ENCODE measurements at places on chromosomes 6 and 20.

- DNase-seq = peak; percentile 29
These were observed 33.4 kb upstream of the SLC22A1 start for GRCh38 chr6:160088069-160088783.

DNA sequence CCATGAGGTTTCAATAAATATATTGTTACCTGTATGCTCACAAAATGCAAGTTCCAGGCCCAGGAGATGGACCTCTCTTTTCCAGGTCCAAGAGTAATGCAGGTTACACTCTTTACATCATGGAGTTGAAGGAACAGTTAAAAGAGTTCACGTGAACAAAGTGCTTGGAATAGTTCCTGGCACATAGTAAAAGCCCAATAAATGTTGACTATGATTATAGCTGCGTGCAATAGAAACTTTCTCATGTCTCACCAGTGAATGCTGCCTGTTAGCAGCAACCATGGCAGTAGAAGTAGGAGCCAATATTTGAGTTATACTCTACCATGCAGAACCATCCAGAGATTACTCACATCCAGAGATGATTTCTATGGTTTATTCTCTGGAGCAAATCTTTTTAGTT is 707.5 kb downstream of the DHX35 start:
- no peak for DNase-seq

- no peak for DNase-seq
These were observed 113.9 kb upstream of the SLC35B3 start for GRCh38 chr6:8549074-8549790.

DNA sequence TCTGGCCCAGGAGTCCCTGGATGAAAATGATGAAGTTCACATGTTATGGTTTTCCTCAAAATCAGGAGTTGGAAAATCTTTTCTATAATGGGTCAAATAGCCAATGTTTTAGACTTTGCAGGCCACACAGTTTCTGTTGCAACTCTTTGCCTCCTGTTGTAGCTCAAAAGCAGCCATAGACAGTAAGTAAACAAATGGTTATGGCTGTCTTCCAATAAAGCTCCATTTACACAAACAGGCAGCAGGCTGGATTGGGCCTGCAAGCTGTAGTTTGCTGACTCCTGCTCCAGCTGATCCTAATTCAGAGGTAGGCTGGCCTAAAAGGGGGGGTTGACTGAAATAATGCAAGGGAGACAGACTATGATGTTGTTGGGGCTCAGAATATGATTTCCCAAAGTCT is 33.0 kb downstream of the METTL24 start:
- DNase-seq = no peak

GRCh38 chr6:55874316-55874715 is 1.1 kb downstream of the BMP5 start:
- no peak for DNase-seq

GRCh38 chr6:40706178-40706577 is 119.0 kb upstream of the LRFN2 start:
- DNase-seq = no peak

GRCh38 chr6:32941214-32941768 is 463 bp upstream of the HLA-DMB start:
- DNase-seq = peak; percentile 69

- no peak for DNase-seq
These were observed 2.1 kb downstream of the KIAA0319 start for GRCh38 chr6:24643920-24644319.

GRCh38 chr6:52423971-52424381 is 3.8 kb downstream of the EFHC1 start:
- no peak for DNase-seq

DNA sequence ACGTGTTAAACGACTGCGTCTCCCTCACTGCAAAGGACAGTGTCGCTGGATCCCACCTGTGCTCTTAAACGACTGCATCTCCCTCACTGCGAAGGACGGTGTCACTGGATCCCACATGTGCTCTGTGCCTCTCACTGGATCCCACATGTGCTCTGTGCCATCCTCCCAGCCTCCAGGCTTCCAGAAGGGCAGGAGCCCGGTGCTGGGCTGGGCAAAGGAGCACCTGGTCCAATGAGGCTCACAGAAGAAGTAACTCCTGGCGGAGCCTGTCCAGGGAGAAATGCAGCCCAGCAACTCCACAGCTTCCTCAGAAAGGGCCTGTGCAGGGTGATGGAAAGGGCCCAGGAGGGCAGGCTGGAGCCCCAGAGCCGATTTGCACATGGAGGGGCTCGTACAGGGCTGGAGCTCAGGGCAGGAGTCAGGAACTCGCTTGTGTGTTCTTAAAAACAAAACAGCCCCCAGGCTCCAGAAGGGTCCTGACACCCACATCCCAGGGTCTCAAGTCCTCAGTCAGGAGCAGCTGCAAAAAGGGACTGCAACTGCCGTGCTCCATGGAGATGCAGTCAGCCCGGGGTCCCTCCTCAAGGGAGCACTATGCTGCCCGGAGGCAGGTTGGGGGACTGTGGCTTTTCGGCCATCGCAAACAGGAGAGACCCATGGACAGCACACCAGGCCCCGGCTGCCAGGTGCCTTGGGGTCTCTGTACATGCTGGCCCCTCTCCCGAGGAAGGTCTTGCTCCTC is 52.7 kb downstream of the DLL1 start:
- DNase-seq = no peak

DNA sequence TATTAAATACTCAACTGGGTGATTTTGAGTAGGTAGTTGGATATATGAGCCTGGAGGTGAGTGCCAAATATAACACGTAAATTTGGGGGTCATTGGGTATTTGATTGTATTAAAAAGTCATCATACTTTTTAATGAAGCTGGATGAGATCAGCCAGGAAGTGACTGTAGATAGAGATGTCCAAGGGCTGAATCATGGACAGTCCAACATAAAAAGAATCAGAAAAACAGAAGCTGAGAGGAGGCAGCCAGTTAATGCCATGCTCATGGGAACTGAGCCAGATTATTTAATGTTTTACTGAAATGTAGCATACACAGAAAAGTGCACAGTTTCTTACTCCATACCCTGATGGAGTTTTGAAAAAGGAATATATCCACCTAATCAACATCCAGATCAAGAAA is 435.5 kb upstream of the PLCB4 start:
- DNase-seq = no peak

DNA sequence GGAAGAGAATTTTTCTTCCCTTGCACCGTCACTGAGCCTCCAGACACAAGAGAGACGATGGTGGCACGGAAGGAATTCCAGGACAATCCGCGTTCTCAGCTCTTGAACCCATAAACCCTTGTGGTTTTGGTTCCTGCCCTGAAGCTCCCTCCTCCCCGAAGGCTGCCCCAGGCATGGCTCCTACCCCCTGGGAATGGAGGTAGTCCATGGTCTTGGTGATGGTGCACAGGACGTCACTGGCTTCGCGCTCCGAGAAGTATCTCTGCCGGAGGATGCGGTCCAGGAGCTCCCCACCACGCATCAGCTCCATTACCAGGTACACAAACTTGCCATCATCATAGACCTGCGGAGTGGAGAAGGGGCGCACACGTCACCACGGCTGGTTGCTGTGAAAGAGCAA is 47.5 kb upstream of the MPC1 start:
- DNase-seq = no peak

GRCh38 chr6:45864651-45865050 is 151.0 kb downstream of the CLIC5 start:
- DNase-seq = no peak

- DNase-seq = peak; percentile 79
These were observed 20.6 kb upstream of the FABP7 start for GRCh38 chr6:122758927-122759334.

GRCh38 chr6:16762268-16762549 is 949 bp upstream of the ATXN1 start:
- peak; percentile 25 for DNase-seq

DNA sequence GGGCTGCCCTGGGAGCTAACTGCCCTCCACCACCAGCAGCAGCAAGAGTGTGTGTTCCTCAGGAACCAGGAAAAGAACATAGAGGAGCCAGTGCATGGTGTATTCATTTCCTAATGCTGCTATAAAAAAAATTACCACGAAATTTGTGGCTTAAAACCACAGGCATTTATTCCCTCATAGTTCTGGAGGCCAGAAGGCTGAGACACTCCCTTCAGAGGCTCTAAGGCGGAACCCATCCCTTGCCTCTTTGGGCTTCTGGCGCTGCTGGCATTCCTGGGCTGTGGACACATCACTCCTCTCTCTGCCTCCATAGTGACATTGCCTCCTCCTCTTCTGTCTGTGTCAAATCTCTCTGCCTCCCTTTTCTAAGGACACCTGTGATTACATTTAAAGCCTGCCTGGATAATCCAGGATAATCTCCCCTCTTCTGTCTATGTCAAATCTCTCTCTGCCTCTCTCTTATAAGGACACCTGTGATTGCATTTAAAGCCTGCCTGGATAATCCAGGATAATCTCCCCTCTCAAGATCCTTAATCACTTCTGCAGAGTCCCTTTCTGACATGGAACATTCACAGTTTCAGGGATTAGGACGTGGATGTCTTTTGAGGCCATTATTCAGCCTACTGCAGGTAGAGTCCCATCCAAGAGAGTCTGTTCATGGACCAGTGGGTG is 54.7 kb downstream of the NDUFAF5 start:
- no peak for DNase-seq

DNA sequence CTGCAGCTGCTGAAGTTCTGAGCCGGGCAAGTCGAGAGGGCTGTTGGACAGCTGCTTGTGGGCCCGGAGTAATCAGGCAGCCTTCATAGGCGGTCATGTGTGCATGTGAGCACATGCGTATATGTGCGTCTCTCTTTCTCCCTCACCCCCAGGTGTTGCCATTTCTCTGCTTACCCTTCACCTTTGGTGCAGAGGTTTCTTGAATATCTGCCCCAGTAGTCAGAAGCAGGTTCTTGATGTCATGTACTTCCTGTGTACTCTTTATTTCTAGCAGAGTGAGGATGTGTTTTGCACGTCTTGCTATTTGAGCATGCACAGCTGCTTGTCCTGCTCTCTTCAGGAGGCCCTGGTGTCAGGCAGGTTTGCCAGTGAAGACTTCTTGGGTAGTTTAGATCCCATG is 21.2 kb upstream of the MAPK13 start:
- no peak for DNase-seq

GRCh38 chr6:45812922-45813321 is 202.7 kb downstream of the CLIC5 start:
- no peak for DNase-seq

- no peak for DNase-seq
These were observed 8.5 kb downstream of the BAG6 start for GRCh38 chr6:31643818-31644454.

DNA sequence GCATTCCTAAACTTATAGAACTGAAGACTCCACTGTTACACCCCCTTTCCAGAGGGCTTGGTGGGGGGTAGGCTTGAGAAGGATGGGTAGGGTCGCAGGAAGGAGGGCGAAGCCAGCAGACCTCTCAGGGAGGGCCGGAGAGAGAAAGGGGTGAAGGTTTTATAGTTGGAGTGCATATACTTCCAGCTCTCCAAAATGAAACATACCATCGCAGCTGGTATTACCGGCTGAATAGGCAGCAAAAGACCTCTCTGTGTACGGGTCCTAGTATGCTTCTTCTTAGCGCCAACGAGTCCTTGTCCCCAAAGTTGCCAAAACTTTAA is 1.0 kb upstream of the VGLL2 start:
- no peak for DNase-seq

GRCh38 chr20:5829241-5829809 is 79.1 kb downstream of the SHLD1 start:
- DNase-seq = no peak

- no peak for DNase-seq
These were observed 270.5 kb upstream of the PLN start for GRCh38 chr6:118277631-118278030.

DNA sequence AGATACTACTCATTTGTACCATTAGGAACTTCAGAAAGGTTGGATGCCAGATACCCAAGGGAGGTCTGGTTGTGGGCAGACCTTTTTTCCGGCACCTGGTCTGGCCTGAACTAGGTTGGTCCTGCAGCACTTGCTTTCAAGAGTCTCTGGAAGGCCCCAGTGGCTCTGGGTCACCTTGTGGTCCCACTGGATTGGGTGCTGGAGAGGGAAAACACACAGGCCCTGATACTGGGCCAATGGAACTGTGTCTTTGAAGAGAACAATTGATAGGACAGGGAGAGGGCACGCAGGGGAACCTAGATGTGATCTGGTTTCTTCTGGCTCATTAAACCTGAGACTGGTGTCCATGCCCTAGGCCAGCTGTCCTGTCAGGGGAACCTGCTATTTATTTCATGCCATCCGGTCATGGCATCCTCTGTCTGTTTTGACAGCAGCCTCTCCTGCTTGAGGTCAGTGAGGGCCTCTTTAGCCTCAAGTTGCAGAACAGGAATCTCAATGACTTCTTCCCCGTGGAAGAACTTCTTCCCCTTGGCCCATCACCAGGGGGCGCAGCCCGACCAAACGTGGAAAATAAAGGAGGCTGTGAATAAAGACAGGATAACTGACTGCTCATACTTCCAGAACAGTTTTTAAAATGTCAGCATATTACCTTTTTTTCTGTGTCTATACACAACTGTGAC is 25.0 kb downstream of the TAF8 start:
- peak; percentile 88 for DNase-seq

DNA sequence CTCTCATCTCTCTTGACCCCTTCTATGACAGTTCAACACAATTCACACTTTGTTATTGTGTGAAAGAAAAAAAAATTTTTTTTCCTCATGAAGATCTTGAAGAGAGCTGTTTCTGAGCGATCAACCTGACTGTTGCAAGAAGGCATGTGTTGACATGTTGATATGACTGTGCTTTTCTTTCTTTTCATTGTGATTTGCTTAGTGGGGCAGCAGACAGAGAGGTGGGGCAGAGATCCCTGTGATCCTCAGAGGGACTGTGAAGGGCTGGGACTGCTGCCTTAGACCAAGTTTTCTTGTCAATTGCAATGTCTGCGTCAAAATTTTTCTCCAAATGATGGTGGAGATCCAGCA is 70.8 kb upstream of the IYD start:
- no peak for DNase-seq

- DNase-seq = no peak
These were observed 42.4 kb upstream of the CD2AP start for GRCh38 chr6:47435254-47435612.

DNA sequence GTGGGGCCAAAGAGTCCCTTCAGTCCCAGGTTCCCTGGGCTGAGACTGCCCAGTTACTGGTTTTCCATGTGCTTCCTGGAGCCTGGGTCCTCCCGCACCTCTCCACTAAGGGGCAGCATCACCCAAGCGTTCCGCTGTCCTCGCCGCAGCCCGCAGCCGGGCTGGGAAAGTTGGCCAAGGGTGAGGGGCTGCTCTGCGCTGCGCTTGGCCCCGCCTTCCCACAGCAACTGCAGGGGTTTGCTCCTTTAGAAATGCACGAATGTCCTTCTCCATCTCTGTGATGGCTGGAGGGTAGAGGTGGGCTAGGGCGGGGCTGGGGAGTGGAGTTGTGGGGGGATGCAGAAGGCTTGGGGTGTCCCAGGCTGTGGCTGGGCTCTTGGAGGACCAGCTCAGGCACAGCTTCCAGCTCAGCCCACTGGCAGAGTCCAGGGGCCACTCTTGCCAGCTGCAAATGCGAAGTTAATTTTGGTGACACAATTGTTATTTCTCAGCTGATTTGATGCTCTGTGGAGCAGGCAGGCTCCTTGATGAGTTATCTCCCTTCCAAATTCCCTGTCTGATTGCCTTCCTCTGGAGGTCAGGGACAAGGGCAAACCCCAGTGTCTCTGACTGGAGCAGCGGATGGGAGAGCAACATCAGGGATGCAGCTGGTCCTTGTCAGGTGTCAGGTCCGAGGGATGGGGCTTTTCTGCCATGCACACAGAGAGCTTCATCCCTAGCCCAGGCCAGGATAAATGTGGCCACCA is 63.2 kb downstream of the NOL4L start:
- DNase-seq = peak; percentile 63

GRCh38 chr20:63176034-63176426 is 39.9 kb downstream of the YTHDF1 start:
- DNase-seq = peak; percentile 26
